ENCODE measurements at places on chromosomes 3 and 15.

DNA sequence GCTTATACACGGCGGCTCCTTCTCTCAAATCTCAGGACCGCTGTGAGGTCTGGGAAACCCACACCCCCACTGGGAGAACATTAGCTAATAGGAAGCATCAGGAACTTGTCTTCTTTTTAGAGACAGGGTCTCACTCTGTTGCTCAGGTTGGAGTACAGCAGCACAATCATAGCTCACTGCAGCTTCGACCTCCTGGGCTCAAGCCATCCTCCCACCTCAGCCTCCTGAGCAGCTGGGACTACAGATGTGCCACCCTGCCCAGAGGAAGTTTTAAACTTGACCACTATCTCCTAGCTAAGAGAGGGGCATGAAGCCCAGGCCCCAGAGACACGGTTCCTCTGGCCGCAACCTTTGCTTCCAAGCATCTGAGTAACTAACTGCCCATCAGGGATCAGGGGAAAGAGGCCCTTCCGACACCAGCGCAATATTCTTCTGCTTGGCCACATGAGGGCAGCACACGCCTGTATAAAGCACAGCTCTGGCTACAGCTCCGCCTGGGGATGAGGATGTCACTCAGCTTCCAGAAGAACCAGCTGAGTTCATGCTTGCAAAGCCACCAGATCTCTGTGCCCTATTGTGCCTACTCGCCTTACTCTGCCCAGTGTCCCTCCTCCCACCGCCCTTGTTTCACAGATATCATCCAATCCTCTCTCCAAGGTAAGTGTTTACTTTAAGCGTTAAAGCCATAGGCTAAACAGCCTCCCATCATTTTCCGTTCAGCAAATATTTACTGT is 57.6 kb upstream of the SLC6A11 start:
- DNase-seq = no peak

DNA sequence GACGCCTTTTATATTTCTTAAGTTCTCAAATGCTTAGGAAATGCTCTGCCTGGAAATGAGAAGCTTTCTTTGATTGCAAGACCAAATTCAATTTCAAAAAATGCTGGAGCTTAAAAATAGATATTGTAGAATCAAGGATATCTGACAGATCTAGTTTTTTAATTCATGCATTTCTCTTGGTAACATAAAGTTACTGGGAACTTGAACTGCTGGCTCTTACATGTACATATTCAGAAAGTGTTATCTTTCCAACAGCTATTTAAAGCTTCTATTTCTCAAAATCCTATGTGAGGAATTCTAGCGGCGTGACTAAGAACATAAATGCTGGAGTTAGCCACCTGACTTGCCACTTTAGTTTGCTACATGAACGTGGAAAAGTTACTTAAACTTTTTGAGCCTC is 109.3 kb downstream of the C3orf38 start:
- no peak for DNase-seq

- DNase-seq = no peak
Observed at GRCh38 chr3:193297421-193297820, 56.4 kb downstream of the PLAAT1 start.

GRCh38 chr3:127072221-127072771 is 89.4 kb downstream of the PLXNA1 start:
- no peak for DNase-seq

DNA sequence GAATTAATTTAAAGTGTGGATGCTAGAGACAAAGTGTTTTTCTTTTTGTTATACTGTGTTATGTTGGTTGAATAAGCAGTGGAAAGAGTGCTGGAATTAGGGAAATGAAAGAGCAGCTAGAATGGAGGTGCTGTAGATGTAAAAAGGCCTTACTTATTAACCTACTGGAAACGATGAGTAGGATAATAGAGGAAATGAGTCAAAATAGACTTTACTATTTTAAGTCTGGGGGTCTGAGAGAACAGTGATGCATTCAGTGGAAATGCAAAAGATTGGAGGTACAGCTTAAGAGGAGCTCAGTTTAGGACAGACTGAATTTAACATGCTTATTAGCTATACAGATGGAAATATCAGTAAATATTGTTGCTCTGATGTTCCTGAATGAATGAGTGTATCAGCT is 674.0 kb downstream of the OTOL1 start:
- DNase-seq = no peak

DNA sequence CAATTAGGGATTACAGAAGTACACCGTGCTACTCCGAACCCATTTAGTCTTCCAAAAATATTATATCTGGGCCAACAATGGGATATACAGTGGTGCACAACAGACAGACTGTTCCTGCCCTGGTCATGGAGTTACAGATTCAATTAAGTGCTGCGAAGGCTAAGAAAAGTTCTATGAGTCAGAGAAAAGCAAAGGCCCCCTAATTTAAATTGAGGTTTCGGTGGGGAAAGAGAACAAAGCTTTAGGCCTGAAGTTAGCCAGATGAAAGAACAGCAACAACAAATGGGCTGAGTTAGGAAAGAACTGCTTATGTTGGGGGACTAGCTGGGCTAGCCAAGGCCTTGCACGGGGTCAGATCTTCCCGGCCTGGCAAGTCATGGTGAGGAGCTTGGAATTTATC is 131.8 kb downstream of the MDFIC2 start:
- no peak for DNase-seq

DNA sequence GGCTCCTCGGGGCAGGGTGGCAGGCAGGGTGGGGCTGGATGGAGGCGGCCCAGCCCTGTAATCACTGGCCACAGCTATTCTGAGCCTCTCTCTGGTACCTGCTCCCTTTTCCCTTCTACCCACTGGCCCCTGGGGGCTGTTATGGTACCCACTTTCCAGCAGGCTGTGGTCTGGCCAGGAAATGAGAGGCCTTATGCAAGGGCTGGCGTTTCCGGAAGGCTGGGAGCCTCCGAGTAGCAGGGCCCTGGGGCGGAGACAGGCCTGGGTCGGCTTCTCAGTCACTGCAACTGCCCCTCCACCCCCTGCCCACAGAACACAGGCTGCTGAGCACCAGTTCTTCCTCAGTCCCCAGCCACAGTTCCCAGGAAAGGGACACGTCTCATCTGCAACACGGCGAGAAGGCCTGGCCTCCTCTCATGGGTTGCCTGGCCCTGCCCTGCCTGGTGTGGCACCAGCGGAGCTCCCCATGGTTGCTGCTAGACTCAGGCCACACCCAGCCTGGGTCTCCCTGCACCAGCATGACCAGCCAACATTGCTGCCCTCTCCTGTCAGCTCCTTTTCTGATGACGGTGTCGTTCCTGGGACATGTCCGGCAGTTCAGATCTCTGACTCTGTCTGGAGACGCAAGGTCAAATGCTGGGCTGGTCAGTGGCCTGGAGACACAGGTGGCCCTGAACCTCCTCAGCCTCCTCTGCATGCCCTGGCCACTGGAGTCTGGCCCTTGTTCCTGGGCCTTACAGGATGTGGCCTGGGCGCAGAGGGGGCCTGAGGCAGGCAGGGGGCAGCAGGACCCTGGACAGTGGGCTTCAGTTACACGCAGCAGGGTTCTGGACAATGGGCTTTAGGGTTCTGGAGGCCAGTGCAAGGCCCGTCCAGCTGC is 6.5 kb downstream of the CHST13 start:
- DNase-seq = no peak

- DNase-seq = no peak
Observed at GRCh38 chr15:70627322-70627721, 136.0 kb downstream of the UACA start.

DNA sequence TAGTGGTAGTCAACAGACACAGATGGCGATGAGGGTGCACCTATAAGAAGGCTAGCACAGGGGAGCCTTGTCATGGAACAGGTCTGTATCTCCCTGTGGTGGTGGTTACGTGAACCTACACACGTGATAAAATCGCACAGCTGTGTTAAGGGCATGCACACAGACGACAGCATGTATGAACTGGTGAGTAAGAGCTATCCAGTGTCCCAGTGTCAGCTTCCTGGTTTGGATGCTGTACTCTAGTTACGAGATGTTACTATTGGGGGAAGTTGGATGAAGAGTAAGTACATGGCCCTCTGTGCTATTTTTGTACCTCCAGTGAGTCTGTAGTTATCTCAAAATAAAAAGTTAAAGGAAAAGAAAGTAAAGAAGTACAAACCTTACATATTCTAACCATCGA is 38.2 kb downstream of the MTMR10 start:
- DNase-seq = no peak

DNA sequence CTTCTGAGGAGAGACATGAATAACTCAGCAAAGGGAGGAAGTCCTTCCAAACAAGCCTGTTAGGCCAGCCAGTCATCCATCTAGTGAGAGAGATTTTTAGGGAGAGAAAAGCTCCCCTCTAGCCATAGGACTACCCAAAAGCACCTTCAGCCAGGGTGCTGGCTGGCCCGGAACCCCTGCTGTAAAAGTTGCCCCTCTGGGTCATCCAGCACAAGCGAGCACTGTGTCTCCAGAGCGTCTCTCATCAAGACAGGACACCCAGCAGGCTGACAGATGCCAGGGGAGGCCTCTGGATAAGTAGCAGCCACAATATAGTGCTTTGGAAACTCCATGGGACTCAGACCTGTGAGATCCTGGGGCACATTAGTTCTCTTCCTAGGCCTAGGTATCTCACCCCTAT is 24.5 kb downstream of the ANXA2 start:
- no peak for DNase-seq

GRCh38 chr15:81959196-81959595 is 86.6 kb downstream of the MEX3B start:
- no peak for DNase-seq

- DNase-seq = no peak
Observed at GRCh38 chr3:139307072-139307491, 36.7 kb upstream of the MRPS22 start.

- peak; percentile 44 for DNase-seq
Observed at GRCh38 chr3:52056521-52056967, at the start of gene DUSP7. Gene DUSP7 (minus strand): TSS chr3:52056571. CDS start chr3:52056366, 205 bp downstream.

DNA sequence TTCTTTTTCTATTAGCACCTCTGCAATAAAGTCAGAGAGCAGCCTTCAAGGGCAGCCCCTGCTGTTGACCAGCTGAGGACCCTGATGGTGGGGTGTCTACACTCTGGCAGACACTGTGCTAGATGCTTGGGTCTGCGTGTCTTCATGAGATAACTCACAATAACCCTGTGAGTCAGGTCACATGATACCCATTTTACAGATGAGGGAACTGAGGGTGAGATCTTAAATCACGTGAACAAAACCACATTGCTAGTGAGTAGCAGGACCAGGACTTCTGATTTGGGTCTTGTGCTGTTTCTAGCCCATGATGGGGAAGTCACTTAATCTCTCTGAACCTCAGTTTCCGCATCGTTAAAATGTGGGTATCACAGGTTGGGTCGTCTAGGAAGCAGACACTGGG is 118.5 kb upstream of the LIPC start:
- DNase-seq = no peak

DNA sequence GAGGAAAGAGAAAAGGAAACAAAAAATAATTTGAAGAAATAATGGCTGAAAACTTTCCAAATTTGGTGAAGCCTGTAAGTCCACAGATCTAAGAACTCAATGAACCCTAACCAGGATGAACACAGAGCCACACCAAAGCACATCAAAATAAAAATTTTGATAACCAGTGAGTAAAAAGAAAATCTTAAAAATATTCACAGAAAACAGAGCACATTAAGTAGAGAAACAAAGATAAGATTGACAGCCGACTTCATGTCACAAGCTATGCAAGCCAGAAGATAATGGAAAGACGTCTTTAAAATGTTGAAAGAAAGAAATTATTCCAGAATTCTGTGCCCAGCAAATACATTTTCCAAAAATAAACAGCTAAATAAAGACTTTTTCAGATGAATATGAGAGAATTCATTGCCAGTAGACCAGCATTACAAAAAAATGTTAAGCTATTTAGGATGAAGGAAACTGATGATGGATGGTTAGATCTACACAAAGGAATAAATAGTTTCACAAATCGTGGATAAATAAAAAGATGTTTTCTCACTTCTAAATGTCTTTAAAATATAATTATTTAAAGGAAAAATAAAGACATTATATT is 140.2 kb upstream of the SKOR1 start:
- DNase-seq = no peak

DNA sequence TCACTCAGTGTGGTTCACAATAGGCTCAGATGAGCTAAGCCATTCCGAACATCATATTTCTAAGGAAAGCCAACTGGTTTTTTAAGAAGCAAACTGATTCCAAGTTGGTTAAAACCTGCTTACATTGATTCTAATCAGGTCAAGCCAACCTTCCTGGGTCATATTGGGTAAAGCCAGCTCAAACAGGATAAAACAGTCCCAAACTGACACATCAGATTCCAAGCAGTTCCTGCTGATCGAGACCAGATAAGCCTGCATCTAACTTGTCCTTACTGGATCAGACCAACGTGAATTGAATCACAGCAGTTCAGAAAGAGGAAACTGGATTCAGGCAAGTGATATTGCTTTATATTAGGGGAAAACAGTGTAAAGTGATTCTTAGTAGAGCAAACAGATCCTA is 18.6 kb upstream of the THSD4 start:
- DNase-seq = no peak

DNA sequence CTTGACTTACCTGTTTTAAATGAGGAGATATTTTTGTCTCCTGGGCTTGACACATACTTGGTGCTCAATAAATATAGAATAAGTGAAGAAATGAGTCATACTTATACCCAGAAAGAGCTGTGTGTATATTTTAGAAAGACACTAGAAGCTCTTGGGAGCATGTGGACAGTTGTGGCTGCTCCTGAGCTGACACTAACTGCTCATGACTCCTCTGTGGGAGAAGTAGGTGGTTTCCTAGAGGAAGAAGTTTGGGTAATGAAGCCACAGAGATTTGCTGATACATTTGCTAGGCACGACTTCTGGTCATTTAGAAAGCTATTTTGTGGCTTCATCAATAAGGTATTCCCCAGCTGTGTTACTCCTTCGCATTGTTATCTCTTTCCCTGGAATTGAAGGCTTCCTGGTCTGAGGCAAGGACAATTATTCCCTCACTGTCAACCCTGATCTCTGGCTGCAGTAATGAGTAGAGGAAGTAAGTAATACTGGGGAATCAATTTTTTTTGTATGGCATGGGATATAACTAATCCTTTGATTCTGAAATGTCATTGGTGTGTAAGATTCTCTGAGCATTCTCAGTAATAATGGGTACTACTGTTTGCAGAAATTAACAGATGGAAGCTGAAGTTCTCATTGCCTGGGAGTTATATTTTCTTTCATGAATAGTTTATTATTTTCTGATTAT is 79.6 kb upstream of the DCBLD2 start:
- DNase-seq = no peak

DNA sequence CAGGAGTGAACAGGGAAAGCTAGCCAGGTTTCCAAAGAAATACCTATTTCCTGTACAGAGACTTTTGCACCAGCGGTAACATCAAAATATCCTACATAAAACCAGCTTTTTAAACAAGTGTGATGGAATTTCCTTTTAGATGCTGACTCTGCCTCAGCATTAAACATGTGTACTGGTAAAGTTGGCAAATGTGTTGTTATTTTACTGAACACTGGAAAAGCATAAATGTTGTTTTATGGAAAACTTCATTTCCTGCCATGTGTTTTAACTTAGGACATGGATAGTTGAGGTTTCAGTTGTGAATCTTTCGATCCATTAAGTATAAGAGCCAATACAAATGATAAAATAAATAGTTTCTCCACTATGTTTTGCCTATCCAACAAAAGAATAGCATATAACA is 15.7 kb downstream of the OXNAD1 start:
- no peak for DNase-seq

- DNase-seq = no peak
Observed at GRCh38 chr3:64079369-64080150, 56.3 kb upstream of the PSMD6 start.

- DNase-seq = no peak
Observed at GRCh38 chr3:30527720-30528119, 78.7 kb upstream of the TGFBR2 start.

Data from activated gamma-delta T cell treated with anti-CD3 and anti-CD28 coated beads, Interleukin-2, amount 50 U/mL, for 16 hours (primary cell).